ENCODE measurements at places on chromosomes 5 and 9. TPM values are rescaled to one million over a fixed set of nuclear protein-coding genes. Genes with fewer than 3 reads are reported as not detected.

Gene IL7R
- total RNA-seq = 1.6 TPM

Gene HBEGF
- total RNA-seq = 3.9 TPM

Gene PTAR1
- 58.0 TPM for total RNA-seq

Gene PDLIM4
- total RNA-seq = 0.48 TPM

All from RPMI7951 (cell line).